ENCODE measurements at places on chromosomes 3 and 15.

DNA sequence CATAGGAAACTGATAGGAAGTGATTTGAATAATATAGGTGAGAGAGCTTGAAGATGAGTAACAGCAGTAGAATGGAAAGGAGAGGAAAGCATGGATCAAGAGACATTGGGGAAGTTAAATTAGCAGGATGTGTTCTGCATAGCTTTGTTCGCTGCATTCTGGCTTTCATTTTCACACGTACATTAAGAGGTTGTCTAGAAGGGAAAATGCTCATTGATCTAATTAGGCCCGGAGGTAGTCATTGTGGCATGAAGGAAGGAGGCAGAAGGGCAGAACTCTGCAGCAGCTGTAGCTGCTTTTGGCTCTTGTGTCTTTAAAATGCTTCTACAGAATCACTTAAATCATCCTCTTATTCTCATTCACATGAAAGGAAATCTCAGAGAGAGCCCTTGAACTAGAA, 40.3 kb downstream of the KCNAB1 start:
- no peak for DNase-seq

DNA sequence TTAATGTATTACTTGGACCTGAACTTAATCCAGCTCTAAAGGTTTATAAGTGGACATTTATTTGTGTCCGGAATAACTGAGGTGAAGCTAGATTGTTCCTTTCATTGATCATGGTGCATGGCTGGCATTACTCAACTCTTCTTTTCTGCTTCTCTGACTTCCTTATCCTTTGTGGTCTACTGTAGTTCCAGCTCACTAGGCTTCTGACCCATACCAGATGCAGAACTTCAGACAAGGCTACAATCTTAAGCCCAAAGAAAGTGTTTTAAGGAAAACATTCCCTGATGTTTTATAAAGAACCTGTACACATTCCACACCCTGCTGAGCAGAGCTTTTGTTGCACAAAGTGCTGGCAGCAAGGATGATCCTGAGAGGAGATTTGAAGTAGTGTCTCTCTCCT, 250.8 kb upstream of the TGFBR2 start:
- DNase-seq: no peak

- DNase-seq: no peak
These were observed 5.5 kb upstream of the KY start for GRCh38 chr3:134656211-134656800.

- no peak for DNase-seq
These were observed 28.5 kb upstream of the APOD start for GRCh38 chr3:195612075-195612800.

- no peak for DNase-seq
These were observed 64.6 kb downstream of the LYSMD4 start for GRCh38 chr15:99668533-99669182.

GRCh38 chr3:15647611-15648167, 46.1 kb downstream of the BTD start:
- DNase-seq: no peak

DNA sequence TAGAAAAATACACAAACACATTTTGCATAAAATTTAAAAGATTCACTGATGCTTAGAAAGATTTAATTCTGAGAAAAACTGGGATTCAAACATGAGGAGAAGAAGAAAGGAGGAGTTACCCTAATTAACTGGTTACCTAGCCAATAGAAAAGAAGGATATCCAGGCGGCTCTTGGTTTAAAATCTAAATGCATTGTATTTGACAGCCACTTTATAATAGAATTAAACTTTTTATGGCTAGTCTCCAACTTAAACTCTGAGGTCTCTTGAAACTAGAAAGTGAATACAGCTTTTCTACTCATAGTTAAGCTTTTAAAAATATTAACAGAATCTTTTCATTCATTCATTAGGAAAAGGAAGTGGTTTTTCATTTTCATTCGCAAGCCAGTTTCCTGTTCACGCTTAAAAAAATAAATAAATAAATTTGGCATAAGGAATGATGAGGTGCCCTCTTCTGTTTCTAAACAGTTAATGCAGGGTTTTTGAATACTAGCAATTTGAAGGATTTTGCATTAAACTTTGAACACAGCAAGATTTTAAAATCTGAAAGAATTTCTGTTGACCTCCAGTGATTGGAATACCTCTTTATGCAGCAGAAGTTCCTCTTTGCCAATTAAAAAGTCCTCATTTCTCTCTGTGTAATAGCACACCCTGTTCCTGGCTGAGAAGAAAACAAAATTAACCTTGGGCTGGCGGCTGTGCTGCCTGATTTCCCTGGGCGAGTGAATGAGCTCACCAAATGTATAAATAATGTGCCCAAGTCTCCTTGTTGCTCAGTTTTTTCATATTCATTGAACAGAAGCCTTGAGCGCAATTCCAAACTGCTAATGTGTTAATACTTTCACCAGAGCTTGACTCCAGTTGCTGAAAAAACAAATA, 105.1 kb downstream of the ZMAT3 start:
- no peak for DNase-seq

- DNase-seq: no peak
These were observed 29.3 kb downstream of the CTSH start for GRCh38 chr15:78915341-78916087.

DNA sequence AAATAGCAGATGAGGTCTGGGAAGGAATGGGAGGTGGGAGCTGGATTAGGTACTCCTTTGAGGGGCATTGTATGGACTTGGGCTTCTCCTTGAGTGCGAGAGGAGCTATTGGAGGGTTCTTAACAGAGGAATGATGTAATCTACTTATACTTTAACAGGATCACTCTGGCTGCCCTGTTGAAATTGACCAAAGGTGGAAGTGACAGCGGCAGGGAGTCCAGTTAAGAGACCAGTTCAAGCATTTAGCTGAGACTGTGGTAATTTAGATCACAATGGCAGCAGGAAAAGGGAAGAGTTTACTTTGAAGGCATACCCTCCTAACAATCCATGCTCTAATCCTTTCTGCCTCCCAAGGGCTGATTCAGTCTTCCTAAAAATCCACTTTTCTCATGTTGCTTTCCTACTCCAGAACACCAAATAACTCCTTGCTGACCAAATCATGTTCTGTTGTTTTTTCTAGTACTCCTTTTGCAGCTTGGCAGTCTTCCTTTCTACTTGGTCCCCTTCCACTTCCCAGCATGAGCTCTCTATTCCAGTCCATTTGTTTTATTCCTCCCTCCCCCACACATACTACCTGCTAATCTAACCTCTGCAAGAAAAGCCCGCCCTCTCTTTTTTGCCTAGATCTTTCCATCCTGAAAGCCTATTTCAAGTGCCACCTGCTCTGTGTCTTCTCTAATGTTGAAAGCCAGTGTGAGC, 139.4 kb downstream of the NECTIN3 start:
- DNase-seq: no peak

DNA sequence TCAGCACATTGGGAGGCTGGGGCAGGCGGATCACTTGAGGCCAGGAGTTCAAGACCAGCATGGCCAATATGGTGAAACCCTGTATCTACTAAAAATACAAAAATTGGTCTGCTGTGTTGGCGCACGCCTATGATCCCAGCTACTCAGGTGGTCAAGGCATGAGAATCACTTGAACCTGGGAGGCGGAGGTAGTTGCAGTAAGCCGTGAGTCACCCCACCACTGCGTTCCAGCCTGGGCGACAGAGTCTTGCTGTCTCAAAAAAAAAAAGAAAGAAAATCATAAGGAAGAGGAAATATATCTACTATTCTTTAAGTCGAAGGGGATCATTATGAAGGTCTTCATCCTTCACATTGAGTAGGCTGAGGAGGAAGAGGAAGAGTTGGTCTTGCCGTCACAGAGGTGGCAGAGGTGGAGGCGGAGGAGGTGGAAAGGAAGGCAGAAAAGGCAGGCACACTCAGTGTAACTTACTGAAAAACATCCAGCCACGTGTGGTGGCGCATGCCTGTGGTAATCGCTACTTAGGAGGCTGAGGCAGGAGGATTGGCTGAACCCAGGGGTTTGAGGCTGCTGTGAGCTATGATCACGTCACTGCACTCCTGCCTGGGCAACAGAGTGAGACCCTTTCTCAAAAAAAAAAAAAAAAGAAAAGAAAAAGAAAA, 14.2 kb downstream of the CSK start:
- no peak for DNase-seq

DNA sequence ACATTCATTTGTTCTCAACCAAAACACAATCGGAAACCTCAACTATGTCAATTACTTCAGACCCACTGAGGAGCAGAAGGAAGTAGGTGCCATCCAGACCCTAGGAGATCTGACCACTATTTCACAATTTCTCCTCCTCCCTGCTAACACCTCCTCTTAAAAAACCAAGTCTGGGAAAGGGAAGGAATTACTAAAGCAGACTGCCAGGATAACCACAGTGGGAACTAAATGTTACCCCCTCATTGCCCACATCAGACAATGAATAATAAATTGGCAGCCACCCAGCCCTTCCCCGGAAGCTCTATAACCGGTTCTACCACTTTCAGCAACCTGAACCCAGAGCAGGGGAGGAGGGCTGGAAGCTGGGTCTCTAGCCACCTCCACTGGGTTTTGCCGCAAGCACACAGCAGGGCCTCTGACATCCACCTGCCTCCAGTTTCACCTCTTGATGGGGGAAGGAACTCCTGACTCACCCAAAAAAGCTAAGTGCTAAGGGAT, 17.6 kb downstream of the C15orf62 start:
- DNase-seq: peak; percentile 30

- no peak for DNase-seq
These were observed 162.2 kb downstream of the ATP10A start for GRCh38 chr15:25700916-25701315.

DNA sequence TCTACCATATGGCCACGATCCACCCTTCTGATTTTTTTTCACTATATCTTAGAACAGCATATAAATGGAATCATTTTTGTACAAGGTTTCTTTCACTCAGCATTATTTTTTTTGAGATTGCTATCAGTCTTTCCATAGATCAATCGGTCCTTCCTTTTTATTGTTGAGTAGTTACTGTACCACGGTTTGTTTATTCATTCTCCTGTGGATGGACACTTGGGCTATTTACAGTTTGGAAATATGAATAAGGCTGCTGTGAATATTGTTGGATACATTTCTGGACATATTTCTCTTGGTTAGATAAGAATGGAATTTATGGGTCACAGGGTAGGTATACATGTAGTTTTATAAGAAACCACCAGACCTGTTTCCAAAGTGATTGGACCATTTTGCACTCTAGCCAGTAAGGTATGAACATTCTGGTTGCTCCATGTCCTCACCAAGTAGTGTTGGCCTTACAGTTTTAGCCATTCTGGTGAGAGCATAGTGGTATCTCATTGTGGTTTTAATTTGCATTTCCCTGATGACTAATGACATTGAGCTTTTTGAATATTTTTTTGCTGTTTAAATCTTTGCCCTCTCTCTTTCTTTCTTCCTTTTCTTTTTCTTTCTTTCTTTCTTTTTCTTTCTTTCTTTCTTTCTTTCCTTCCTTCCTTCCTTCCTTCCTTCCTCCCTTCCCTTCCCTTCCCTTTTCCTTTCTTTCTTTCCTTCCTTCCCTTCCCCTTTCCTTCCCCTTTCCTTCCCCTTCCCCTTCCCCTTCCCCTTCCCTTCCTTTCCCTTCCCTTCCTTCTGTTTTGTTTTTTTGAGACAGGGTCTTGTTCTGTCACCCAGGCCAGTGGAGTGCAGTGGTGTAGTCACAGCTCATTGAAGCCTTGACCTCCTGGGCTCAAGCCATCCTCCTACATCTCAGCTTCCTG, 49.2 kb downstream of the LRRK1 start:
- DNase-seq: no peak

DNA sequence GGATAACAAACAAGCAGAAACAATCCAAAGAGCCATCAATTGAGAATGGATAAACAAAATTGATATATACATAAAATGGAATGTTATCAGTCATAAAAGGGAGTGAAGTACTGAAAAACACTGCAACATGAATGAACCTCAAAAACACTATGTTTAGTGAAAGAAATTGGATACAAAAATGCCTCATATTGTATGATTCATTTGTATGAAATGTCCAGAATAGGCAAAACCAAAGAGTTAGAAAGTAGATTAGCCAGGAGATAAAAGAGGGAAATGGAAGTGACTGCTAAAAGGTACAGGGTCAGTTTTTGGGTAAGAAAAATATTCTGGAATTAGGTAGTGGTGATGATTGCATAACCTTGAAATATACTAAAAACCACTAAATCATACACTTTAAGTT, 9.8 kb upstream of the SLC25A36 start:
- DNase-seq: no peak

DNA sequence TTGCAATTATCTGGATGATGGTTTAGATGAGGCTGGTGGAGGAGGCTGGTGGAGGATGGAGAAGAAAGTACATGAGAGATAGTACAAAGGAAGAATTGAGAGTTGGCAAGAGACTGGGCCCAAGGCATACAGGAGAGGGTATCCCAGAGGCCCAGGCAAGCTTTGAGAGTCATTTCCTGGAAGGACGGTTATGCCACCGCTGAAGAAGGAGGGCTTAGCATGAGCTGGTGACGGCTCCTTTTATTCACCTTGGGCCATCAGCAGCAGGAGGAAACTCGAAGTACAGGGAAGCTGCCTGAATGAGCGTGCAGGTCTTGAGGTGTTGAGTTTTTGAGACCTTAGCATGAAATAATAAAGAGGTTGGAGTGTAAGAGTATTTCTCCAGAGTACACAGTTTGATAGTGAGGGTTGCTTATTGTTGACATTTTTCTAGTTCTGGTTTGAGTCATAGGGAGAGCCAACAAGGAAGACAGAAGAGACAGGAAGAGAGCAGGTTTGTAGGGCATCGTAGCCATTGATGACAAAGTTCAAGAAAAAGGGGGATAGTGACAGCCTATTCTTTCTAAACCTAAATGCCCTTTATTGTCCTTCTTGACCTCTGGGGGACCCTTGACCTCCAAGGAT, 13.8 kb downstream of the THSD4 start:
- DNase-seq: no peak

- no peak for DNase-seq
These were observed 262.9 kb downstream of the IL5RA start for GRCh38 chr3:2847062-2847841.

DNA sequence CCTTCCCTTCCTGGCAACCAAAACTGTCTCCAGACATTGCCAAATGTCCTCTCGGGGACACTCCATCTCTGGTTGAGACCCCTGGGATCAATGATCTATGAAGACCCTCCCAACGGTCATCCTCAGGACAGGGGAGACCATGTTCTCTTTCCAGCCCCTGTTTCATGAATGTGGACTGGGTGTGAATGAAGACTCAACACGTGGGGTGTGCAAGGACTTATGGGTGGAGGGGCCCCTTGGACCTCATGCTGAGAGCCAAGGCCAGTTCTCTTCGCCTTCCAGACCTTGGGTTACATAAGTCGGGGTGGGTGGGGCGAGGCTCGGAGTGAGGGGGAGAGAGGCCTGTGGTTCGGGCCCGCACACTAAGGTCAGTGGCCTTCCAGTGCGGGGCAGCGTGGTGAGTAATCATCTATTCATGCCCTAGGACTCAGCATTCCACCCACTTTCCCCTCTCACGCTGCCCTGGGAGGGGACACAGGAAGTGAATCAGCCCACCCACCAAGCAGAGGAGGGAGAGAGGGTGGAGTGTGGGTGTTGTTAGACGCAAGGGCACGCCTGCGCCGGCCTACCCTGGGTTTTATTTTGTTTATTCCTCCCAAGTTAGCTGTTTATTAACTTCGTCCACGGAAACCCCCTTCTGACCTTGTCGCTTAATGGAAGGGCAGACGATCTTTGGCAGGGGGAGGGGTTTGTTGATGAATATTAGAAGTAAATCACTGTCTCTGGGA, 6.7 kb downstream of the PAQR5 start:
- no peak for DNase-seq

Data from activated CD4-positive, alpha-beta T cell treated with anti-CD3 and anti-CD28 coated beads for 1 hour (primary cell).